ENCODE measurements at places on chromosomes 7 and 10.

- DNase-seq = peak; percentile 68
- H3K36me3 ChIP-seq = no peaks in the 10 kb centered on the region
- no peak overlapping the region for H3K27ac ChIP-seq
- no peak overlapping the region for H3K4me3 ChIP-seq
- H3K27me3 ChIP-seq = no peaks in the 10 kb centered on the region
Measured at GRCh38 chr10:89793649-89794254, 92.4 kb downstream of the KIF20B start.

DNA sequence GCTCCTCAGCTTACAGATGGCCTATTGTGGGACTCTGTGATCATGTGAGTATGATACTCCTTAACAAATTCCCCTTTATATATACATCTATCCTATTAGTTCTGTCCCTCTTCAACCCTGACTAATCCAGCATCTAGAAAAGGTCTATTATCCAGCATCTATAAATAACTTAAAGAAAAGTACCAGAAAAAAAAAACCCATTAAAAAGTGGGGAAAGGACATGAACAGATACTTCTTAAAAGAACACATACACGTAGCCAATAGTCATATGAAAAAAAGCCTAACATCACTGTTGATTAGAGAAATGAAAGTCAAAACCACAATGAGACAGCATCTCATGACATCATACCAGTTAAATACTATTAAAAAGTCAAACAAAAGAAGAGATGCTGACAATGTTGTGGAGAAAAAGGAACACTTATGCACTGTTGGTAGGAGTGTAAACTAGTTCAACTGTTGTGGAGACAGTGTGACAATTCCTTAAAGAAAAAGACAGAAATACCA lies 549.5 kb upstream of the GRM3 start:
- no peaks in the 10 kb centered on the region for H3K4me1 ChIP-seq
- H3K27ac ChIP-seq = no peak overlapping the region
- no peaks in the 10 kb centered on the region for H3K36me3 ChIP-seq
- no peak overlapping the region for H3K4me3 ChIP-seq

- no peaks in the 10 kb centered on the region for H3K36me3 ChIP-seq
- peak; percentile 7 for DNase-seq
- H3K27ac ChIP-seq = no peak overlapping the region
- peaks cover 8% of the 10 kb centered on the region for H3K4me1 ChIP-seq
- H3K4me3 ChIP-seq = no peak overlapping the region
Measured at GRCh38 chr10:50325449-50326171, 74.3 kb upstream of the ASAH2 start.

DNA sequence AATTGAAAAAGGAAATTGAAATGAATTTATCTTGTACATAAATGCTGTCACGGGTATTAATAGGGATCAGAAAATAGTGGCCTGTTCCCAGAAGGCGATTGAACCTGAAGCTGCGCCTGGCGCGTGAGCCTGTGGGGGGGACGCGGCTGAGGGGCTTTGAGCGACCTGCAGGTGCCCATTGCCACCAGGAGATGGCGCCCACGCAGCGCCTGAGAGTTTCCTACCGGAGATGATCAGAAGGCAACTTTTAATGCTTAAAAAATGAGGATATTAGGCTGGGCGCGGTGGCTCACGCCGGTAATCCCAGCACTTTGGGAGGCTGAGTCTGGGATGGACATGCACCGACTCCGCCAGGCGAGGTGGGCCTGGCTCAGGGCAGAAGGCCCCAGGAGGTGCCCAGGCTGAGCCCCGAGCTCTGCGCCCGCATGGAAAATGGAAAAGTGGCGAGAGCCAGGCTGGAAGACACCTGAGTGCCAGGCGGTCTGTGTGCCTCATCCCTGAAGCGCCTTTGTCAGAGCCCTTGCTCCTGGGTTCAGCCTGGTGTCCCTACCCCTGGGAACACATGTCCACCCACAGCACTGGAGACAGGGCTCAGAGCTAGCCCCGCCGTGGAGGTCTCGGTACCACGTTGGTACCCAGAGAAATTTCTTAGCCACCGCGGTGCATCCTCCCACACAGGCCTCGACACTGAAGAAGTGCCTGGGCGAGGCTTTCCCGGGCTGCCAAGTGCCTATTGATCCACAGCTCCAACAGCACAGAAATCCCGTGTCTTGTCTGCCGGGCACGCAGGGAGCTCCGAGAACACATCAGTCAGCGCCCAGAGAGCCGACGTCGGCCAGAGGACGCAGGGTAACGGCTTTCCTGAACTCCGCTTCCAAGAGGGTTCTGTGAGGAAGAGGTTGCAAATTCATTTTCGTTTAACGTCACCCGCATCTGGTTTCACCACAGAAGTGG lies 117.4 kb downstream of the INPP5A start:
- DNase-seq = peak; percentile 54
- H3K27ac ChIP-seq = no peak overlapping the region
- H3K4me1 ChIP-seq = no peaks in the 10 kb centered on the region

DNA sequence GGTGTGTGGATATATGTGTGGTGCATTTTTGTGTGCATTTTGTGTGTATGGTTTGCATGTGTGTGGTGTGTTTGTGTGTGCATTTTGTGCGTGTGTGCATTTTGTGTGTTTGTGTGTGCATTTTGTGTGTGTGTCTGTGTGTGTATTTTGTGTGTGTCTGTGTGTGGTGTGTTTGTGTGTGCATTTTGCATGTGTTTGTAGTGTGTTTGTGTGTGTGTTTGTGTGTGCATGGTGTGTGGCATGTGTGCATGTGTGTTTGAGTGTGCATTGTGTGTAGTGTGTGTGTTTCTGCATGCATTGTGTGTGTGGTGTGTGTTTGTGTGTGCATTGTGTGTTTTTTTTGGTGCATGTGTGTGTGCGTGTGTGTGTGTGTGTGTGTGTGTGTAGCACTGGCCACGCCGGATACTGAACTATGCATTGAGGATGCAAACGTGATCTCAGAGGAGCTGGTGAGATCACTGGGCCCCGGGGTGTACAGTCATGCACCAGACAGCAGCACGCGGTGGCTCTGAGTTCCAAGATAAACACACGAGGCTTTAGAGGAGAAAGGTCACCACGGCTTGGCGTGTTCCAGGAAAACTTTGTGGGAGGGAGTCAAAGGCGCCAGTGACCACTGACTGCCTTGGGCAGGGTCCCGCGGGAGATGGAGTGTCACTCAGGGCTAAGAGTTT lies 106.6 kb upstream of the SHH start:
- no peaks in the 10 kb centered on the region for H3K27me3 ChIP-seq
- H3K4me3 ChIP-seq = no peak overlapping the region
- DNase-seq = no peak
- no peaks in the 10 kb centered on the region for H3K36me3 ChIP-seq
- H3K27ac ChIP-seq = no peak overlapping the region

- no peaks in the 10 kb centered on the region for H3K27me3 ChIP-seq
- no peak for DNase-seq
- no peak overlapping the region for H3K4me3 ChIP-seq
- H3K27ac ChIP-seq = no peak overlapping the region
- no peaks in the 10 kb centered on the region for H3K36me3 ChIP-seq
Measured at GRCh38 chr7:24959735-24960485, 20.1 kb downstream of the OSBPL3 start.

- no peak for DNase-seq
- H3K4me1 ChIP-seq = no peaks in the 10 kb centered on the region
- H3K36me3 ChIP-seq = no peaks in the 10 kb centered on the region
Measured at GRCh38 chr10:11256896-11257295, 239.2 kb downstream of the CELF2 start.

DNA sequence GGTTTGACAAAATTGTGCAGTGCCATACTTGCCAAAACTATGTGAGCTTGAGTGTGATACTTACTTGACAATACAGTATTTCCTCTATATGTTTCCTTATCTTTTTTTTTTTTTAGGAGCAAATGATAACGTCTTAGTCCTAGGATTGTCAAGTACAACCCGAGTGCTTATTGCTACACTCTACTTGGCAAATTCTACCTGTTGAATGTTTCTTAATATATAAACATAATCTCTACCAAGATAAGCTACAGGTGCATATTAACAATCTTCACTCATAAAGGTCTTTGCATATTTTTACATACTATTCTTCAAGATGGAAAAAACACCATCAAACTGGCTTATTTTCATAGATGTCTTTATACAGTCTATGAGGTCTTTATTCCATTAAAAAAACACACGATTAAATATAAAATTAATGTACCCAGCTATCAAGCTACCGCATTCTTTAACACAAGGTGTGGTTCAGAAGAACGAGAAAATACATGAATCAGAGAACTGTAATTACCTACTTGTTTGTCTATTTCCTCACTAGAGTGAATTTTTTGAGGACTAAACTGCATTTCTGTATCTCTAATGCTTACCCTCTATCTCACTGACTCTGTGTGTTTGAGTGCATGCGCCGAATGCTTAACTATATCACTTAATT lies 76.1 kb upstream of the PDSS1 start:
- H3K4me3 ChIP-seq = no peak overlapping the region
- no peaks in the 10 kb centered on the region for H3K4me1 ChIP-seq
- no peak for DNase-seq
- H3K27me3 ChIP-seq = no peaks in the 10 kb centered on the region
- H3K36me3 ChIP-seq = no peaks in the 10 kb centered on the region
- no peak overlapping the region for H3K27ac ChIP-seq

DNA sequence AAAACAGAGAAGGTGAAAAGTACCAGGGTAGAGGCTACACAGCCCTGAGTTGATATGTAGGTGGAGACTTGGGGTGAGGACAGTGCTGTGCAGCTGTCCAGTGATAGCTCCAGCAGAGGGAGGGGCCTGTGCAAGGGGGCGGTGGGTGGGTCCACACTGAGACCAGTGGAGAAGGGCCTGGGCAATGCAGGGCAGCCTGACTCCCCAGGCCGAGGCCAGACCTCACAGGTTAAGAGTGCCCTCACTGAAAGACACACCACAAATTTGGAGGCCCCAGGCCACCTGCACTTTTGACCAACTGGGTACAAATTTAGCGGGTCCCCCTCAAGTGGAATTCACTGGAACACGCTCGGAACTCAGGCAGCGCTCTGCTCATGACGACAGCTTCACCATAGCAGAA lies 6.7 kb upstream of the RASGEF1A start:
- no peaks in the 10 kb centered on the region for H3K36me3 ChIP-seq
- no peaks in the 10 kb centered on the region for H3K4me1 ChIP-seq
- no peak overlapping the region for H3K4me3 ChIP-seq
- no peak for DNase-seq

DNA sequence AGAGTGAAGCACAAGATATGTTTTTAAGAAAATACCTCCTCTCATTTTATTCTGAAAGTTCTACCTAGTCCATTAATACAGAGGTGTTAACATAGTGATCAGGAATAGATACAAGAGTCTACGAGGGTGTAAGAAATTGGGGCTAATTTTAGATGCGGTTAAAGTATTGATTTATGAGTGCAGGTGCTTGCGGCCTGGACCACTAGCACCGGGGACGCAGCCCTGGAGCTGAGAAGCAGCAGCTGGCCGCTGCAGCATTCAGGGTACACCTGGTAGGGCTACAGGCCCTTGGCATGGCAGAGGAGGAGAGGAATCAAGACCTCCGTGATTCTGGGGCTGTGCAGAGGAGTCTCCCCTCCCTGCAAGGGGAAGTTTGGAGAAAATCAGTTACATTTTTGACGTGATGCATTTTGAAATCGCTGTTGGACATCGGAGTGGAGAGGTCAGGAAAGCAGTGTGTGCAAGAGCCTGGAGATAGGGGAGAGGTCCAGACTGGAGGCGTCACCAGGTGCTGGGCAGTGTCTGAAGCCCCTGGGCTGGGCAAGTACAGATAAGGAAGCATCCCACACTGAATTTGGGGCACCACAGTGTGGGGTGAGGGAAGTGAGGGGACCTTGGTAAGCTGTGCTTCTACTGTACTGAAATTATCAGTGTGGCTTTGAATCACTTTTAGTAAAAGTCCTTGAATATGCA lies 112.3 kb downstream of the VWC2 start:
- no peaks in the 10 kb centered on the region for H3K4me1 ChIP-seq
- DNase-seq = no peak
- no peaks in the 10 kb centered on the region for H3K27me3 ChIP-seq
- H3K36me3 ChIP-seq = no peaks in the 10 kb centered on the region

DNA sequence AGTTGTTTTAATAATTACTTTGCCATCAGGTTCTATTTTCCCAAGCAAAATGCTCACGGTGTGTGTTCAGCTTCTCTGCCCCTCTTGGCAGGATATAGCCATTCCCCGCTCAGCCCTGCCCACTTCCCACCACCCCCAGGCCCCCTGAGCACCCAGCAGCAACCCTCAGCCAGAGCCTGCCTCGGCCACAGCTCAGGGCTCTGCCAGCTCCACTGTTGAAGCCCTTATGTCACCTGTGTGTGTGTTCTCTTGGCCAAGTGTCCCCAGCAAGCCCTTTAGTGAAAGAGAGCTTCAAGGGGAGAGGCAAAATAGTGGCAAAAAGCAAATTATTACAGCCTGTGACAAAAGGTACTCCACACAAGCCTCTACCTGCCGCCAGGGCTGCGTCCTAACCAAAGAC lies 275.3 kb downstream of the ADARB2 start:
- H3K36me3 ChIP-seq = no peaks in the 10 kb centered on the region
- H3K4me3 ChIP-seq = no peak overlapping the region
- no peaks in the 10 kb centered on the region for H3K4me1 ChIP-seq

GRCh38 chr10:97549587-97550322 lies 22.8 kb upstream of the ANKRD2 start:
- no peaks in the 10 kb centered on the region for H3K27me3 ChIP-seq
- H3K4me1 ChIP-seq = peaks cover 8% of the 10 kb centered on the region
- no peak overlapping the region for H3K4me3 ChIP-seq
- H3K27ac ChIP-seq = no peak overlapping the region
- no peaks in the 10 kb centered on the region for H3K36me3 ChIP-seq
- DNase-seq = no peak

DNA sequence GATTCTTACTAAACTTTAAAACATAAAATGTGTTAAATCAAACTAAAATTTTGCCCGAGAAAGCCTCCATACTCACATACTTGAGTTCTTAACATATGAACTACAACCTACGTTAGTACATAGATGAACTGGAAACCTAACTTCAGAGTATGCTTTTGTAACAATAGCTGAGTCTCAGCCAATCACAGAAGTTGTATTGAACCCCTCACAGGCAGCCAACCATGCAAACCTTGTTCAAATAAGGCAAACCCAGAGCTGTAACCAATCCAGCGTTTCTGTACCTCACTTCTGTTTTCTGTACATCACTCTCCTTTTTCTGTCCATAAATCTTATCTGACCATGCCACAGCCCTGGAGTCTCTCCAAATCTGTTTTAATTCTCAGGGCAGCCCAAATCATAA lies 157.3 kb upstream of the COL1A2 start:
- H3K4me3 ChIP-seq = no peak overlapping the region
- H3K27ac ChIP-seq = no peak overlapping the region
- peaks cover 12% of the 10 kb centered on the region for H3K27me3 ChIP-seq
- no peaks in the 10 kb centered on the region for H3K4me1 ChIP-seq

- no peaks in the 10 kb centered on the region for H3K4me1 ChIP-seq
- H3K27me3 ChIP-seq = no peaks in the 10 kb centered on the region
- peaks cover 2% of the 10 kb centered on the region for H3K36me3 ChIP-seq
- no peak overlapping the region for H3K4me3 ChIP-seq
Measured at GRCh38 chr7:144416341-144416740, 12.8 kb upstream of the NOBOX start.

- H3K4me1 ChIP-seq = no peaks in the 10 kb centered on the region
- H3K4me3 ChIP-seq = no peak overlapping the region
- H3K27me3 ChIP-seq = no peaks in the 10 kb centered on the region
- no peak for DNase-seq
Measured at GRCh38 chr7:137335814-137336213, 7.7 kb downstream of the PTN start.

- no peaks in the 10 kb centered on the region for H3K4me1 ChIP-seq
- no peaks in the 10 kb centered on the region for H3K36me3 ChIP-seq
- no peak overlapping the region for H3K27ac ChIP-seq
Measured at GRCh38 chr10:102770792-102771191, 27.0 kb downstream of the WBP1L start.

All from iPS DF 6.9 (cell line).